ENCODE measurements at places on chromosomes 3 and 15.

DNA sequence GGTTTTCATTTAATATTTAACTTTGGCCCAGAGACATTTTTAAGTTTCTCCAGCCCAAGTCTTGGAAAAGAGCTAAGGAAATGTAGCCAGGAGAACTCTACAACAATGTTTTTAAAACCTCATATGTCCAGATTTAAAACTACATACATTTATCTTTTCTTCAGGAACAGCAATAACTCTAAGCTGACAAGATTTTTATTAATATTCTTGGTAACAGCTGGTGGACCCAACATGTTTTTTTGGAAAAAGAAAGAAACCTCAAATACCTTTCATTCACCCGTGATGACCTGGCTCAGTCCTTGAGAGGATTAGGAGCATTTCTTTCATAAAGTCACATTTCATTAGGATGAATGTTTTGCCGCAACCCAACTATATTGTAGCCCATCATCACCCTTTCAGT is 50.4 kb upstream of the CMSS1 start:
- DNase-seq: no peak

GRCh38 chr3:10672422-10672821 is 143.6 kb upstream of the SLC6A11 start:
- no peak for DNase-seq

- no peak for DNase-seq
Observed at GRCh38 chr15:95492388-95493070, 838.0 kb upstream of the NR2F2 start.

GRCh38 chr15:83011271-83012075 is at the start of gene C15orf40:
Gene C15orf40, minus strand, starts transcription at chr15:83011639. Its CDS starts 32 bp downstream, at chr15:83011607.
- DNase-seq: peak; percentile 89

- DNase-seq: no peak
Observed at GRCh38 chr3:97694876-97695275, 69.7 kb upstream of the ARL6 start.

- DNase-seq: no peak
Observed at GRCh38 chr15:58934521-58934920, 1.0 kb upstream of the SLTM start.

DNA sequence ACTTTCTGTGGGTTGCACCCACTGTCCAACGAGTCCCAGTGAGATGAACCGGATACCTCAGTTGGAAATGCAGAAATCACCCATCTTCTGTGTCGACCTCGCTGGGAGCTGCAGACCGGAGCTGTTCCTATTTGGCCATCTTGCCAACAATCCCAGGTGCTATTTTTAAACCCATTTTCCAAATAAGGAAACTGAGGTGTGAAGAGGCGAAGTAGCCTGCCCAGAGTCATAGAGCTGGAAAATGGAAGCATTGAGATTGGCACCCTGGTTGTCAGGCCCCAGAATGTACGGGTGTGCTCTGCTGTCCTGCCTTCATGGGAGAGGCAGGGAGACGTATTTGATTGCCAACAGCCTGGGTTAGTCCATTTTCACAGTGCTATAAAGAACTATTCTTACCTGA is 39.6 kb downstream of the TMEM266 start:
- no peak for DNase-seq

GRCh38 chr3:15345608-15346137 is 13.3 kb upstream of the SH3BP5 start:
- DNase-seq: no peak

GRCh38 chr3:41991437-41991836 is 29.5 kb upstream of the ULK4 start:
- DNase-seq: no peak

GRCh38 chr3:38122712-38123290 is 14.1 kb downstream of the ACAA1 start:
- DNase-seq: no peak

DNA sequence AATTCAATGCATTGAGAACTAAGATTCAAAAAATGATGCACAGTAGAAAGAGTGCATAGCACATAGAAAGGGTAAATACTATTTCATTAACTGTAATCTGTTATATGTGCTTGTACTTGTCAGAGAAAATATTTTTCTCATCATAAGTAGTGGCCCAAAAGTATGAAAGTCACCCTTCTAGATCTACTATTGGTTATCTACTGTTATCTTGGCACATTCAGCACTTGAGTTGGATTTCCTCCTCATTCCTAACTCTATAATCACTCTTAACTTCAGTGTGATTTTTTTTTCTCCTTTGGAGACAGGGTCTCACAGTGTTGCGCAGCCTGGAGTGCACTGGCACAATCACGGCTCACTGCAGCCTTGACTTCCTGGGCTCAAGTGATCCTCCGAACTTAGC is 194.4 kb downstream of the PCCB start:
- DNase-seq: no peak

DNA sequence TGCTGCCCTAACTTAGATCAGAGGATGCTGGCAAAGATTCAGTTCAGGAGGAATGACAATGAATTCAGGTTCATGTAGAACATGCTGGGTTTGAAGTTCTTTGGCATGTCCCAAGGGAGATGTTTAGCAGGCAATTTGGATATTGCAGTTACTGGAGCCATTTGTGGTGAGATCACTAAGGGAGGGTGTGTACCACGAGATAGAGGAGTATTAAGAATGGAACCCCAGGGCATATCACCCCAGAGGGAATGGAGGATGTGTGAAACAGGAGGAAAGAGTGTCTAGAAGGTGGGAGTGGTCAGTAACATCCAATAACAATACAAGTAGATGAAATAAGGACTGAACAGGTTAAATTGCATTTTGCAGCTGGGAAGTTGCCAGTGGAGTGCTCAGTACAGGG is 87.1 kb downstream of the CCR1 start:
- DNase-seq: no peak

DNA sequence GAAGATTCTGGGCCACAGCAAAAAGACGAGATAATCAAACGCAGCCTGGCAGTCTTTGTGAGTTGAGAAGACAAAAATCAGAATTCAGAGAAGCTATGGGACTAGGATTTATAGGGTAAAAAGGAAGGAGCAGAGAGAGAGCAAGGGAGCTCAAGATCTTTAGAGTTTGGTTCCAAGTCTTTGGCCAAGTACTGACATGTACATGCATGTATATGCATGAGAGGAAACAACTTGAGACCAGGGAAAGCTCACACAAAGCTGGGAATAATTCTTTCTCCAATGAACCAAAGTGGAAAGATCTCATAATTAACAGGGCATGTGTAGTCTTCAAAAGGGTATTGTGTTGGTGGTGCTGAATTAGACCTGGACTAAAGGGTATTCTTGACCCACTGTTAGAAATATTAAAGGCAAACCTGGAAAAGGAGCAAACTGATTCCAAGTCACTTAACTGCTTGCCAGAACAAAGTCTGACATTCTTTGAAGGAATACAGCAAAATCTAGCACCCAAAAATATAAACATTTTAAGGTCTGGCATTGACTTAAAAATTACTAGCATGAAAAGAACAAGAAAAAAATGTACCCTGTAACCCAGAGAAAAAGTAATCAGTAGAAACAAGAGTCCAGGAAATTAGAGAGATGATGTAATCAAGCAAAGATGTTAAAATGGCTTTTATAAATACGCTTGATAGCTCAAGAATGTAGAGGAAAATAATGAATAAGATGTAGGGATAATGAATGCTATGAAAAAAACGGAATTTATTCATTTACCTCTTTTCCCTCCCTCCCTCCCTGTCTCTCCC is 226.0 kb upstream of the CGNL1 start:
- DNase-seq: peak; percentile 54

DNA sequence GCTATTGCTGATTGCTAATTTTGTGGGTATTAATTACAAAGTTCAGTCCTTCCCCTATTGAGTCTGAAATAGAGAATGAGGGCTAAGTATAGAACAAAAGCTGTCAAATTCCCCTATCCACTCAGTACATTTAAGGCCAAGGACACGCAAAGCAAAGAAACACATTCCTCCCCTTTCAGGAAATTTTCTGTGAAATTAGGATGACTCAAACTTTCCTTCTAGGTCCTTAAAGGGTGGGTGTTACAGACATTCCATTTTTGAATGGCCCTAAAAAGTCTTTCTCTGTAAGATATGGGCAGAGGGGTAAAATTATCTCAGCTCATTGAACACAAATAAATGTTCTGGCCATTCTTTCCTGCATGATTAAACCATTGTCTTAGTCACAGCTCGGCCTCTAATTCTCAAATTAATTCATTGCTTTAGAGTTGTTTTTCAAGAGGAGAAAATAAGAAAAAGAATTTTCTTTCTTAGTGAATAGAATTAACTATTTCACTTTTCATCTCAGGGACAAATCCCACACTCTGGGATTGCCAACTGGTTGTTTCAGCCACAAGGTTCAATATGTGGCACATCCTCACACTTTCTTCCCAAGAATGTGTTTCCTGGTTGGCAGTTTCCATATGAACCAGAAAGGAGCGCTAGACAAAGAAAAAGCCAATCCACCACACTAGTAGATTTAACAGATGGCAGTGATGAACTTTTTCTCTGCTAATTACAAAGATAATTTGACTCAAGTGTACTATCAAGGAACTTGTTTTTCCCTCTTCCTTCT is 424.1 kb downstream of the ZNF385D start:
- peak; percentile 2 for DNase-seq

- DNase-seq: no peak
Observed at GRCh38 chr3:38707730-38708129, 58.2 kb upstream of the SCN5A start.

DNA sequence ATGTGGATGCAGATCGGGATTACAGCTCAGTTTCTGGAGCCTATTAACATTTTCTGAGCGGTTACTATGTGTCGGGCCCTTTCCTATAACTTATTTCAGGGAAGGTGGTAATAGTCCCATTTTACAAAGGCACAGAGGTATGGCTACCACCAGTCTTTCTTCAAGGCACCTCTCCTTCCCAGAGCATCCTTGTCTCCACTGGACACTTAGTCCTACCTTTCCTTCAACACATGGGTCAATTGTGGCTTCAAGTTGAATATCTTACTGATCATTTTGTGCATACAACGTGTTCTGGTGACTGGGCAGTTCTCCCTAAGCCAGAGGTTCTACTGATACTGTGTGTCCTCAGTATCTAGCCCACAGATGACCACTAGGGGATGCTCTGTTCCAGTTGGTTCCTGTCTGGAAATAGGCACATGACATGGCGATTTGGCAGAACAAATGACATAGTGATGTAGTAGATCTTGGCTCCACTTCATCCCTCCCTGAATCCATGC is 60.7 kb upstream of the CMTM8 start:
- DNase-seq: peak; percentile 91

GRCh38 chr3:136617198-136617597 is 135.0 kb downstream of the STAG1 start:
- no peak for DNase-seq

- DNase-seq: no peak
Observed at GRCh38 chr3:174812172-174812862, 46.8 kb upstream of the NAALADL2 start.

DNA sequence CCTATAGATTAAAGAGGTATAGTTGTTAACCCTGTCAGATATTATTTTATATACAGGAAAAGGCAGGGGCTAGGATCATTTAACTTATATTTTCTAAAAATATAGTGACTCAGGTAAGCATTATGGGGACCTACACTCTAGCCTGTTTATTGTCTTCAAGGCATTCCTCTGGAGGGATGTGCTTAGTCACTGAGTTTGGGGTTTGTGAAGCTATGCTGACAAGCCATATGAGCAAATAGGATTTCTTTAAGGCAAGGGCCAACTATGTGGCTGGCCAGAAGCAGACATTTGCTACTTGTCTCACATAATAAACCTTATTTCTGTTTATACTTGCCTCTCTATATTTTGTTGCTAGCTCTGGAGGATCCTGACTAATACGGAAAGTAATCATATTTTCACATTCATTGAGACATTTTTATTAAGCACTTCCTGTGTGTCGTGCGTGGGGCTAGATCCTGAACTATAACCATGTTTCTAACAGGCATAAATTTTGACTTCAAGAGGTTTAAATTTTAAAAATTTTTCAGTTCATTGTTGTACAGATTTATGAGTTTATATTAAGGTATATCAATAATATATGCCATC is 153.4 kb downstream of the OTOL1 start:
- no peak for DNase-seq

DNA sequence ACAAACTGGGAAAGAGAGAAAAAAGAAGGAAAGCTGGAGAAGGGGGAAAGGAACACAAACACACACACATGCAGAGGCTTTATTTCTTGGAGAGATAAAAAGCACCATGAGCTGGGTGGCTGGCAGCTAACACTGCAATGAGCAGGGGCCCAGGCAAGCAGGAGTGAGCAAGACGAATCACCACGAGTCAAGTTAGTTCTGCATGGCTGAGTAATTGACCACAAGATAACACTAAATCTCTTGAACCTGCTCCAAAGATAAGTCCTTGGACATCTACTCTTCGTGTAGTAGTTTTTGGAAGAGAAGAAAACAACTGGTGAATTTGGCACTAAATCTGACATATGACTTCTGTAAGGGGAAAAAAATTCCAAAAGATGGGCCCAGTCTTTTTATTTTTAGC is 100.9 kb downstream of the MYO5A start:
- DNase-seq: no peak

GRCh38 chr3:113261063-113261625 is 49.8 kb downstream of the BOC start:
- no peak for DNase-seq

DNA sequence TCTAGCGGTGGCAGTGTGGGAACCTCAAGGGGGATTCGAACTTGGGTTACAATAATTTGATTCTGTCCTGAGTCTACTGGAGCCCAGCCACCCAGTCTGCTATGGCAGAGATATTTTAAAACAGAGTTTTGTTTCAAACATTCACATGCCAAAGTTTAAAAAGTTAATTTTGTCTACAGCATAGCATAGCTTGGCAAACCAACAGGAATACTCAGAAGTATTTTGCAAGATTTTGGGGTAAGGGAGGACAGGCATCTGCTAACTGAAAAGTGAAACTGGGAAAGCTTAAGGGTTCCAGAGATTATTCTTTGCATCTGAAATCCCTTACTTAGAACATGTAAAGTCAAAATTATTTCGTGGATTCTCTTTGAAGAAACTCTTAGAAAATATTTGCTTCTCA is 6.6 kb downstream of the ARID3B start:
- DNase-seq: no peak

DNA sequence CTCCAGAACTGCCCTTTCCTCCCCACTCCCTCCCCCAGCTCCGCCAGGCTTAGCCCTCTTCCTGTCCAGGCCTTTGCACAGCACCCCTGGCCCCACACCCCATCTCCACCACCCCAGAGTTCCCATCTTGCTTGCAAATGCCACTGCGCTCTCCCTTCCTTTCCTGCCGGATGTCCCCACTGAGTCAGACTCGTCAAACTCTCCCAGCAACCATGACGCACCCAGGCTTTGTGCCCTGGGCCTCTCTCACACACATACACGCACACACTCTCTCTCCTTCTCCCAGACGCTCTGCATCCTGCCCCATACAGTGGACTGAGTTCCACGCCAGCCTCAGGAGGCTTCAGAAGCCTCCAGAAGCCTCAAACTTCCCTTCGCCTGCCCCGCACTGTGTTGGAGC is 2.8 kb upstream of the CCDC9B start:
- peak; percentile 93 for DNase-seq

DNA sequence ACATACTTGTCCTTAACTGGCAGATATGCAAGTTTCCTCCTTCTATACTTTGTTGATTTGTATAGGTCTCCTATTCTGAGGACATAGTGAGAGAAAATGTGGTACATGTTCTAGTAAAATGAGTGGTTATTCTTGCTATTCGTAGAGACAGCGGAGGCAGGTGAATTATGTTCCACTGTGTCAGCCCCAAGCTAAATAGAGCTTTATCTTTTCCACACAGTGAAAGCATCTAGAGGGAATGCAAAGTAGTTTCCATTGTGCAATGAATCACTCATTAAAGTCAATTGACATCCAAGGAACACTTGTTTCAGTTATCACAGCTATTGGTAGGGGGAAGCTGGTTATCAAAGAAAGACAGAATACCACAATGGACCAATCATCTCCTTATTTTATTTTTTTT is 262.4 kb downstream of the NLGN1 start:
- no peak for DNase-seq

- DNase-seq: no peak
Observed at GRCh38 chr15:51617886-51618285, 4.7 kb downstream of the DMXL2 start.
